Activated T-cell treated with anti-CD3 and anti-CD28 coated beads, Interleukin-2, amount 50 U/mL, for 4 hours (primary cell): ENCODE measurements at places on chromosomes 12 and 14.

DNA sequence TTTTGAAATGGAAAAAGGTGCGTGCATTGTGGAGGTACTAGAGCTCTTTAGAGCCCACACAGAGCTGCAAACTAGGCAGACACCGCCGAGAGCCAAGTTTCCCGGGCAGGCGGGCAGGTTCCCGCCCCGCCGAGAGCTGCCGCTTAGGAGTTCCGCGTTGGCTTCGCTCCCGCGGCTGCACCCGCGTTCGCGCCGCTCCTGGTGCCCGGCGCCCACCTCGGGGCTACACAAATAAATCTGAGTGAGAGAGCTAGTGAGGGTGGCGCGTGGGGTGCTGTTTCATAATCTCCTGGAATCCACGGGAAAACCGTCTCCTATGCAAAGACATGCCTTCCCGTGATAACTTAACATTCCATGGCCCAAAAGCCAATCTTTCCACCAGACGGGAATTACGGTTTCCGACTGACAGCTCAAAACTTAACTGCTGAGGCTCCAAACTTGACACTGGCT, 645 bp downstream of the KITLG start:
- DNase-seq = no peak

DNA sequence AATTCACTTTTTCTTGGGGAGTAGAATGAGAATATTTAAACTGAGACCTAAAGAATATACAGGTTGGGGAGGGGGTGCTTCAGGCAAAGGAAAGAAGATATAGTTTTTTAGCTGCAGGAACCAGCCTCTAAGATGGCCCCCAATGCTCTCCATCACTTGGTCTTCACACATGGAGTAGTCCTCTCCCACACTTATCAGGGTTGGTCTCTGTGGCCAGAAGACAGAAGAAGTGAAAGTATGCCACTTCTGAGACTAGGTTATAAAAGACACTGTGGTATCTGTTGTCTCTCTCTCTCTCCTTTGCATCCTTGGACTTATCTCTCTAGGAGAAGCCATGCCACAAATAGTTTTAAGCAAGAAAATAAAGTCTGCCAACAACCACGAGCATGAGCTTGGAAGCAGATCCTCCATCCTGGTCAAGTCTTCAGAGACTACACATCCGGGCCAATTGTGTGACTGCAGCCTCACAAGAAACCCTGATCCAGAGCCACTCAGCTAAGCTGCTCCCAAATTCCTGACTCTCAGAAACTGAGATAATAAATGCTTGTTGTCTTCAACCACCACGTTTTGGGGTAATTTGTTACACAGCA, 18.0 kb downstream of the PUS7L start:
- DNase-seq = no peak

- no peak for DNase-seq
These were observed 232.1 kb upstream of the TBX3 start for GRCh38 chr12:114916124-114916523.

DNA sequence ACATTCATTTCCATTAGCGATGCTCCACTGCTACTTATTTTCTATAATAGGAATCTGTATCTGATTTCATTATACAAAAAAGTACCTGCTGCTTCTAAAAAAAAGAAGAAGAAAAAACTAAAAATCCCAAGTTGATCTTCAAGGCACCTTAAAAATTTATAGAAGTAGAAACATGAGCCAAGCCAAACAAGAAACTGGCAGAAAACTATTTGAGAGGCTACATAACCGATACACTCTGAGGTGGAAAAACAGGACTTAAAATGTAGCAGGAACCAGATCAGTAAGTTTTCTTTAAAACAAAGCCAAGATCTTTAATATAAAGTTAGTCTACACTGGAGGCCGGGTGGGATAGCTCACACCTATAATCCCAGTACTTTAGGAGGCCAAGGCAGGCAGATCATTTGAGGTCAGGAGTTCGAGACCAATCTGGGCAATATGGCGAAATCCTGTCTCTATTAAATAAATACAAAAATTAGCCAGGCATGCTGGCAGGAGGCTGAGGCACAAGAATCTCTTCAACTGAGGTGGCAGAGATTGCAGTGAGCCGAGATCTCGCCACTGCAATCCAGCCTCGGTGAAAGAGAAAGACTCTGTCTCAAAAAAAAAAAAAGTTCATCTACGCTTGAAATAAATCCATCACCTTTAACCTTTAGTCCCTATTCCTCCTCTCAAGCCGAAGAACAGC, 278.6 kb downstream of the MED13L start:
- no peak for DNase-seq

DNA sequence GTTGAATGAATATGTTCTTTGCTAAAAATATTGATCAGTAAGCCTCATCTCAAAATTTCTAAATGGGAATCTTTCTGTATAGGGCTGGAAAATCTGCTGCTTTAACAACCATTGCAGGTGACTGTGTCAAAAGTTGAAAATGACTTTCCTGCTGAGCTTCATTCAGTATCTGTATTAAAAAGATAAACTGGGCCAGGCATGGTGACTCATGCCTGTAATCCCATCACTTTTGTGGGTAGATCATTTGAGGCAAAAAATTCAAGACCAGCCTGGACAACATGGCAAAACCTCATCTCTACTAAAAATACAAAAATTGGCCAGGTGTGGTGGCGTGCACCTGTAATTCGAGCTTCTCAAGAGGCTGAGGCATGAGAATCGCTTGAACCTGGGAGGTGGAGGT, 213.7 kb upstream of the SYT10 start:
- no peak for DNase-seq

GRCh38 chr14:35243956-35244355, 48.2 kb upstream of the PSMA6 start:
- DNase-seq = no peak

DNA sequence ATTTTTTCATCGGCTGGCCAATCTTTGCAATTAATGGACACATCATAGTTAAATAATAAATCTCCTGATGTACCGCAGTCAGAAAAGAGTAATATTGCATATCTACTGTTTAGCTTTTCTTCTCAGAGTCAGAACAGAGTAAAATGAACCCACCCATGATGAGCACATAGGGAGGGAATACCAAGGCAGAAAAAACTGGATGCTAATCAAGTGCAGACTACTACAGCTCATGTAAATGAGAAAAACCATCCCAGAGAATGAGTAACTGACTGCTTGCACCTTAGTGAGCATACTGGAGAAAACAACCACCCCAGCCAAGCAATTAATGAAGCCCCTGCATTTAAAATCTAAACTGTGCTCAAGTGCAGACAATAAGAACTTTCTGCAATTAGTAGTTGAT, 483.7 kb downstream of the MDGA2 start:
- DNase-seq = no peak

DNA sequence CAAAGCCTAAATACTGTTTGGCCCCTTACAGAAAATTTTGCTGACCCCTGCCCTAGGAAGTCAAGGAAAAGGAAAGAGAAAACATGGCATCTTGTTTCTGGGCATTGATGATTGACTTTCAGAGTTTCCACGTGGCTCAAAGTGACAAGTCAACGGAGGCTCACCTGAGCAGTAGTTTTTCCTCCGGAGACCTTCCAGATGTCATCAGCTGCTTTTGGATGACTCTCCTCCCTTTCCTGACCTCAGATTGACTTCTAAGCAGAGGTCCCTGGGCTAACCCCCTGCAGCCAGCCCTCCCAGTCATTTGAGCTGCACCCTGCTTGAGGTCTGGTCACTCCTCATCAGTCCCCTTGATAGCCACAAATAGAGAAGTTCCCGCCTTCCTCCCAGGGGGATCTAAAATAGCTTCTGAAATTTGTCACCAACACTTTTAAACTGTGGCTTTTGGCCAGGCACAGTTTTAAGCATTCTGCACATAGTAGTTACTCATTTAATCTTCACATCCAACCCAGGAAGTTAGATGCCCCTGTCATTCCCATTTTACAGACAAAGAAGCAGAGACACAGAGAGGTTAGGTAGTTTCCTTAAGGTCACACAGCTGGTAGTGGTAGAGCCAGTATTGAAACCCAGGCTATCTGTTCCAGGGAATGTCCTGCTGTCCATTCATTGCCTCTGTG, 143.4 kb downstream of the CHST11 start:
- DNase-seq = no peak

- DNase-seq = no peak
These were observed 17.6 kb downstream of the UBE3B start for GRCh38 chr12:109495012-109495411.

DNA sequence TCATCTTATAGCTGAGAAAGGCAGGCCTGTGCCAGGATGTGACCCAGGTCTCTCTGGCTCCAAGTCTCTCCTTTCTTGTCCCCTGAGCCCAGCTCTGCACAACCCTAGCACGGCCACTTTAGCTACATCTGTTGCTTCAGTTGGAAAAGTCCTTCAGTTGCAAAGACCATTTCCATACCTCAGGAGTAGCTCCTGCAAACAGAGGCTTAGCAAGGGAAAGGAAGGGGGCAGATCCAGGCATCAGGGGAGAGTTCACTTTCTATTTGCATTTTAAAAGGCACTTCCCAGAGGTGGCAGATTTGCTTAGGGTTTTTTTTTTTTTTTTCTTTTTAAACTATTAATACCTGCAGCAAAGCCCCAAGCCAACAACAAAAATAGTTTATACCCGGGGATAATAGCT, 3.0 kb upstream of the PITPNM2 start:
- DNase-seq = no peak

GRCh38 chr12:109948368-109948767, 47.8 kb downstream of the GIT2 start:
- no peak for DNase-seq

- no peak for DNase-seq
These were observed 56.6 kb upstream of the SLC6A15 start for GRCh38 chr12:84969226-84969625.

- DNase-seq = no peak
These were observed 68.0 kb upstream of the FAR2 start for GRCh38 chr12:29081101-29081500.

DNA sequence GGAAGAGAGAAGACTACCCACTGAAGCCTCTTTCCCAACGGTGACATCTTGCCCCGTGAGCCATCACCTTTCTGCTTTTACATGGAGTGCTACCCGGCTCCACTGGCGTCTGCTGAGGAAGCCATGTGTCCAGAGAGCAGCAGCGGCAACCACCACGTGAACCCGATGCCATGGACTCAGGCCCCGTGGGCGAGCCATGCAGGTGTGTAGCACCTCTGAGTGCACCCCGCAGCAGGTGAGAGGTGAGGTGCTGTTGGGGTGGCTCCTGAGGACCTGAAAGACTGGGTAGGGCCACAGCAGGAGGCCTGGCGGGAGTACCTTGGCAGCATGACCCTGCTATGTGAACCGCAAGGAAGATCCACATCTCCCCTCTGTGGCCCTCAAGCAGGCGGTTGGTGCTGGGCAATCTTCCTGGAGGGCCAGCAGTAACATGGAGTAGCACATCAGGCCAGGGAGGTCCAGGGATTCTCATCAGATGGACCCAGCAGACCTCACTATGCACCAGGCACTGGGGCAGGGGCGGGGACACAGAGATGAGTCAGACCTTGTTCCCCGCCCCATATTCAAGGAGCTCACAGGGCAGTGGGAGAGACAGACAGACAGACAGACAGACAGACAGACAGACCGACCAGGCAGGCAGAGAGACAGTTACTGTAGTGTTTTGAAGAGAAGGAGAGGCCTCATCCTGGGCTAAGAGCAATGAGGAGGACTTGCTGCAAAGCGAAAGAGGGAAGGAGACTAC, 129.6 kb downstream of the PAPOLA start:
- DNase-seq = no peak

GRCh38 chr12:76101739-76102385, 17.4 kb upstream of the NAP1L1 start:
- no peak for DNase-seq

- DNase-seq = no peak
These were observed 192.4 kb downstream of the TSPAN9 start for GRCh38 chr12:3269594-3269993.

- no peak for DNase-seq
These were observed 366.3 kb downstream of the TMTC2 start for GRCh38 chr12:83052890-83053541.

GRCh38 chr12:6612652-6613014, 5.5 kb upstream of the CHD4 start:
- no peak for DNase-seq

- DNase-seq = no peak
These were observed 7.5 kb downstream of the CCDC60 start for GRCh38 chr12:119341988-119342387.
